ENCODE measurements at places on chromosomes 5 and 9. TPM values are rescaled to one million over a fixed set of nuclear protein-coding genes. Genes with fewer than 3 reads are reported as not detected.

The SARDH gene
- polyA plus RNA-seq: 1.5 TPM

The NUDT12 gene
- polyA plus RNA-seq: 8.2 TPM

The SMAD5 gene
- polyA plus RNA-seq: 20.4 TPM

The MEIKIN gene
- polyA plus RNA-seq: not detected

The ORM2 gene
- polyA plus RNA-seq: 3.2 TPM

The ANXA2R gene
- 2.9 TPM for polyA plus RNA-seq

GRCh38 chr5:77637170-77637997 is 1.1 kb downstream of the OTP start:
- no peak for DNase-seq

DNA sequence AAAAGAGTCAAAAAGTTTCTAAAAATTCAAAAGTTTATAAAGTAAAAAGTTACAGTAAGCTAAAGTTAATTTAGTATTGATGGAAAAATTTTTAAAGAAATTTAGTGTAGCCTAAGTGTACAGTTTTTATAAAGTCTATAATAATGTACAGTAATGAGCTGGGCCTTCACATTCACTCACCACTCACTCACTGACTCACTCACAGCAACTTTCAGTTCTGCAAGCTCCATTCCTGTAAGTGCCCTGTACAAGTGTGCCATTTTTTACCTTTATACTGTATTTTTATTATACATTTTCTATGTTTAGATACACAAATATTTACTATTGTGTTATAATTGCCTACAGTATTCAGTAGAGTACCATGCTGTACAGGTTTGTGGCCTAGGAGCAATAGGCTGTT is 239.5 kb upstream of the MAP3K1 start:
- DNase-seq: no peak

GRCh38 chr5:109454731-109455505 is 45.1 kb upstream of the PJA2 start:
- no peak for DNase-seq

DNA sequence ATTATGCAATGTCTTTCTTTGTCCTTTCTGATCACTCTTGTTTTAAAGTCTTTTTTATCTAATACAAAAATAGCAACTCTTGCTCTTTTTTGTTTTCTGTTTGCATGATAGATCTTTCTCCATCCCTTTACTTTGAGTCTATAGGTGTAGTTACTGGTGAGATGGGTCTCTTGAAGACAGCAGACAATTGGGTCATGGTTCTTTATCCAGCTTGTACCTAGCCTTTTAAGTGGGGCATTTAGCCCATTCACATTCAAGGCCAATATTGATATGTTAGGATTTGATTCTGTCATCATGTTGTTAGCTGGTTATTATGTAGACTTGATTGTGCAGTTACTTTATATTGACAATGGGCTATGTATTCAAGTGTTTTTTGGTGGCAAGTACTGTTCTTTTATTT is 245.9 kb upstream of the TARS1 start:
- no peak for DNase-seq

DNA sequence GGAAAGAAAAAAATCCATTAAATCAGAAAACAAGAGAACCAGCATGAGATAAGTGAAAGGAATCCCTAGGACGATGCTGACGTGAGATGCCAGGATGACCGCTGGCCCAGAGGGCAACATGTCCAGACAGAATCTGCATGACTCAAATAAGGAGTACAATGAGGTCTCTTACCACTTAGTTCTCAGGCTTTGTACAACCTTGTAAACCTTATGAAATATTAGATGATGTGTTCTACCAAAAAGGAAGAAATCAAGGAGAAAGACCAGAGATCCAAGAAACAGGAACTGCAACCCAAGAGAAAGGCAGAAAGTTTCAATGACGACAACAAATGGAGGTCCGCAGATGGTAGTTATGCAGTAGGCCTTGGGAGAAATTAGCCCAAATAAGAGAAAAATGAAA is 2.8 kb upstream of the GPR150 start:
- no peak for DNase-seq

DNA sequence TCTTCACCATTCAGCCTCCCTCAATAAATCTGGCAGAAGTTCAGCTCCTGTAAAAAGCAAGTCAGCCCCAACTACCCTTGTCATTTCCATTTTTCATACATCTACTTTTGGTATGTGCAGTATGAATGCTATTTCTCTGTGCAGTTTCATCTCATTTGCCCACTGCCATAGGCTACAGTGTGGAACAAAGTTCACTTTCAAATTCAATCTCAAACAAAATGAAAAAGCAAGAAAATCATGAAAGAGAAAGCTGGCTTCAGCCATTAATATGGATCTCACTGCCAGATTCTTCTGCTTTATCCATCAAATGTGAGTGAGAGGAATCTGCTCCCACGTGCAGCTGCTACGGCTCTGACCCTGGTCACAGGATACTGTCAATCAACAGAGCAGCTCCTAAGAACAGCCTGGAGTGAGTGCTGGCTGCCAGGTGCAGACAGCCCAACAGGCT is 494.2 kb downstream of the ZNF608 start:
- DNase-seq: no peak

DNA sequence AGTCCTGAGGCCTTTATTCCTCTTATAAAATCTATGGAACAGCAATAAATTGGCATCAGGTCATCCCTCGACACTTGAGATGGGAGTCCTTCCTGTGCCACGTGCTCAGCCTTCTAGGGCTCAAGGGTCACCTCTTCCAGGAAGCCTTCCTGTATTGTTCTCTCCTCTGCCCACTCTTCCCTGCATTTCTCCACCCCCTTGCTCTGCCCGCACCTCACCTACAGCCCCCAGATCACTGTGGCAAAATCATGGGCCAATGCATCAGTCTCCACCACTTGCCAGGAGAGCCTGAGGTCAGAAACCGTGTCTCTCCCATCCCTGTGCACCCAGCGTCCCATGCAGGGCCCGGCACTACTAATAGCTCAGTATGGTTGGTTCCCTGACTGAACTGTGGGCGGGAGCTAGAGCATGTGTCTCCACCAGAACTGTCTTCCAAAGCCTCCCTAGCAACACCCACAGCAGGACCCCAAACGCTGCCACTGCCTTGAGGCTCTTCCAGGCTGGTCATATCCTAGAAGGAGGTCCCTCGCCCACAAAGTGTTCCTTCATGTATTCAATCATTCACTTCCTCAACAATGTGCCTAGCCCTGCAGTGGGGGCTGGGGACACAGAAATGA is 13.5 kb downstream of the DUSP1 start:
- no peak for DNase-seq

- no peak for DNase-seq
Observed at GRCh38 chr9:132879457-132880323, 992 bp downstream of the SPACA9 start.

- DNase-seq: no peak
Observed at GRCh38 chr5:14849516-14850294, 21.9 kb downstream of the ANKH start.

DNA sequence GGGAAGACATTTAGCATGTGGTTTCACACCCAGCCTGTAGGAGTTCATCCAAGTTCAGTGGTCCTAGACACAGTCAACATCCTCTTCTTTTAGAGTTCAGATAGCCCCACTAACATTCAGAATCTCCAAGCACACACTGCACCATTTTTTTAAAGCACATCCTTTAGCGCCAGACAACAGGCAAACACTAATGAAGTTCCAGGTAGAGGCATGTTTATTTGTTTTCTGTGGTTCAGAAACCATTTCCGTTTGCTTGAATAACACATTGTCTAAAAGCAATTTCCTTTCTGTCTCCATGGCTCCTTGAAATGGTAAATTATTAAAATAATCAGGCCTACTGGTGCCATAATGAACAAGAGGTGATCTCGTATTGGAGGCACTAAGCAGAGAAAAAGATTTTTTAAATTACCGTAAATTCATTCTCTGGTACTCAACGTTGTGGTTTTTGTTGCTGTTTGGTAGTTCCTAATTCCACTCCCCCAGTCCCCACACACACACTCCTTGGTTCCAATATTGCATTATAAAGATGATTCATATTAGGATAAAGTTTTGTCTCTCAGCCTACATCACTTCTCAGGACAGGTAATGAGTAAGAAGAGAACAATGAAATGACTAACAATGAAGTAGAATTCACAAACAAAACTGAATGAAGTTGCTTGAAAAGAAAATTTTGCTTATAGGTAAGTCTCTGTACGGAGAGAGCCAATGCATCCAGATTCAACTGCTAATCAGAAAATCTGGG is 153.1 kb downstream of the PCSK1 start:
- no peak for DNase-seq

DNA sequence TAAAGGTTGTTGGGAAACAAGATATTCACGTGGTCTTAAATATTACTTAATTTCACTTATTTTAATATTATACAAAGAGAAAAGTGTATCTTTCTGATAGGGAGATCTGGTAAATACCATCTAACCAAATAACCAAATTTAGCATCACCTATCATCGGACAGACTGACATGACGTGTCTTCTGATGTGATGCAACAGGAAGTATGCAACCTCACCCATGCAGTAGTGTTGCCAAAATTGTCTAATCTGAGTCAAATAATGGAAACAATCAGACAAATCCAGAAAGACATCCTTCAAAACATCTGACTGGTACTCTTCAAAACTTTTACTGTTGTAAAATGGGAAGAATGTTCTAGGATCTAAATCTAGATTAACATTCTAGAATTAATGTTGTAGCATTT is 148.0 kb downstream of the FGF1 start:
- DNase-seq: no peak

GRCh38 chr9:2742214-2742613 is 24.9 kb downstream of the KCNV2 start:
- no peak for DNase-seq

DNA sequence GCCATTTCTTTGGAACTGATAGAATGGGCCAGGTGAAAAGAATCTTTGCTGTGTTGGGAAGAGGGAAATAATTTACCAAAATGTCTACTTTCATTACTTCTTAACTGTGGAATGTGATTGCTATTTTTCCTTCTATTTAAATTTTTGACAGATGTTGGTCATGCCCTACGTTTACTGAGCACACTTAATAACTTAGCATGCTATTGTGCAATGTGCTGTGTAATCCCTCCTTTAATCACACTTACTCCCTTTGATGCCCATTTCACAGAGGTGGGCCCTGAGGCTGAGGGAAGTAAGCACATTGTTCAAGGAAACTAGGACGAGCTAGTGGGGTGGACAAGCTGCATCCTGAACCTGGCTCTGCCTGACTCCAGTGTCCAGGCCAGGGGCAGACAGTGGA is 47.8 kb upstream of the INSYN2B start:
- DNase-seq: no peak

DNA sequence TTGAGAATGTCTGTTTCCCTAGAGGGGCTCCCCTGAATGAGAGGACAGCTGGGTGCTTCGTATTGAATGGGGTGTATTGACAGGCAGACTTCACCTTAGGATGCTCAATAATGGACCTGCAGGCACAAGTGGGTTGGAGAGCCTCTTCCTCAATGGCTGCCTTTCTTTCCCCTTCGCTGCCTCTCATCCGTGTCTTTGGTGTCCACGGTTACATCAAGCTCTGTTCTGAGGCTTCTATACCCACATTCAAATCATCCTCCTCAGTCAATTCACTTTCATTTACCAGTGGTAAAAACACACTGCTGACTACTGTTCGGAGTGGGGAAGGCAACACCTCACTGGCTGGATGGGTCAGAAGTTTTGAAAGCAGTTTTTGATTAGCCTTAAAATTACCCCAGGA is 20.6 kb downstream of the LIX1 start:
- no peak for DNase-seq

DNA sequence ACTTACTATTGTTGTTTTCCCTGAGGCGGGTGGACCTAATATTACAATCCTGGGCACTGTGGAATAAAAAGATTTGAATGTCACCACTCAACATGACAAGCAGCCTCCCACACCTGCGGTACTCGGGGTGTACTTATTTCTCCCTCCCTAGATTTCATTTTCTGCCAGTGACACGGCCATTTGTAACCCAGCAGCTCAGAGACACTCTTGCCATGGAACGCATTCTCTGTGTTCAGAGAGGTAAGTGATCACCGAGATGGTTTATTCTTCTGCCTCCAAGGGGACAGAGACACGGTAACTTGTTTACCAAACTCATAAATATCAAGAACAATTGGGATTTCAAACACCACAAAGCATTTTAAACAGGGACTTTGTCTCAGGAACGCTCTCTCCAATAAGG is 11.2 kb downstream of the AK8 start:
- DNase-seq: no peak

DNA sequence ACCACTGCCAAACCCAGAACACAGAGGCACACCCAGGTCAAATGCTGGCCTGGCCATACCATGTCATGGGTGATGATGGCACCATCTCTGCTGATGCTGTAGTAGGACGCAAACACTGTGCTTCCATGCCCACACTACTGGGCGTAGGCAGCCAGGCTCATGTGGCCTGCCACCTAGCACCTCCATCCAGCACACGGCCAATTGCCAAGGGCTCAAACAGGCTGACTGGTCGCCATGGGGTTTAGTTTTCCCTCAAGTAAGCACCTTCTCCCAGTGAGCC is 39.4 kb downstream of the BICD2 start:
- DNase-seq: no peak

- DNase-seq: no peak
Observed at GRCh38 chr5:178223828-178224335, 8.7 kb downstream of the PHYKPL start.

DNA sequence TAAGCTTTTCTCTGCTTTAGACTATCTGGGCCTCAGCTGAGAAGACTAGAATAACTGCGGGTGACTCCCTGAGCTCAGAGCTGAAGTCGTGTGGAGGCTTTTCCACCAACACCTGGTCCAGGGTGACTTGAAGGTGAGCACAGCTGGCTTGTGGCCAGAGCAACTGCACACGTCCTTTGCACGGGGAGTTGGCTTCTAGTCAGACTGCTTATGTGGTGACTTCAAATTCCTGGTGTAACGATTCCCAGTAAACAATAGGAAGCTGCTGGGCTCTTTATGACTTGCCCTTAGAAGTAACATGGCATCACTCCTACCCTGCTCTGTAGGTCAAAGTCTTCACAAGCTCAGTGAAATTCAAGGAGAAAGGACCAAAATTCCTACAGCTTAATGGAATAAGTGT is 800.6 kb upstream of the CDH6 start:
- DNase-seq: no peak

- DNase-seq: no peak
Observed at GRCh38 chr9:70382709-70383605, 31.5 kb downstream of the KLF9 start.

DNA sequence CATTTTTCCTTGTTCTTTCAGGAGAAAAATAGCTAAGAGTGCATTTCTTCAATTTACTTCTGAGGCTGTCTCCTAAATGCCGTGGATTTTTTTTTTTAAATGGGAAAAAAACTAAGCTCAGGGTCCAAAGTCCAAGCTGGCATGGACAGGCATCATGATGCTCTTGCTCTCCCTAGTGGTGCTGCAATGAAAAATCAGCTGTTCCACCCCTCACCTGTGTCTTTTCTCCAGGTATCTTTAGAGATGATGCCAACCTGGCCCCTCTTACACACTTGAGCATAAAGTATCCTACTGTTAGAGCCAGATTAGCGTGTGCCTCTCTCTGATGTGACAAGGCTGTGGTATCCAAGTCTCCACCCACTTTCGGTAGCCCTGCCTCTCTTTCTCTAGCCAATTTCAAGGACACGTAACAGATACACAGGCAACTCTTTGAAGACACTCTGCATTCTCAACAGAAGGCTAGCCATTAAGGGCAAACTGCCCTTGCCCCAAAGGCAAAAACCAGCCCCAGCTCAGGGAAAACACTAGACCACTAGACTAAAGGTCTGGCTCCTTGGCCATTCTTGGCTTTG is 208.8 kb downstream of the SAXO1 start:
- no peak for DNase-seq

- no peak for DNase-seq
Observed at GRCh38 chr5:154868702-154869101, 10.3 kb downstream of the CNOT8 start.

Data from urinary bladder (tissue), 4 donors.